Pulmonary artery endothelial cell (primary cell): ENCODE measurements at places on chromosomes 12 and 14. TPM values are rescaled to one million over a fixed set of nuclear protein-coding genes. Genes with fewer than 3 reads are reported as not detected.

The FAM181A gene
- total RNA-seq = not detected in 2 replicates

- no peak for DNase-seq
Measured at GRCh38 chr12:101863981-101864380, 13.4 kb upstream of the DRAM1 start.

- DNase-seq = no peak
Measured at GRCh38 chr12:22981711-22982110, 356.7 kb downstream of the ETNK1 start.

- DNase-seq = no peak
Measured at GRCh38 chr12:121955258-121956237, 37.2 kb downstream of the CFAP251 start.

DNA sequence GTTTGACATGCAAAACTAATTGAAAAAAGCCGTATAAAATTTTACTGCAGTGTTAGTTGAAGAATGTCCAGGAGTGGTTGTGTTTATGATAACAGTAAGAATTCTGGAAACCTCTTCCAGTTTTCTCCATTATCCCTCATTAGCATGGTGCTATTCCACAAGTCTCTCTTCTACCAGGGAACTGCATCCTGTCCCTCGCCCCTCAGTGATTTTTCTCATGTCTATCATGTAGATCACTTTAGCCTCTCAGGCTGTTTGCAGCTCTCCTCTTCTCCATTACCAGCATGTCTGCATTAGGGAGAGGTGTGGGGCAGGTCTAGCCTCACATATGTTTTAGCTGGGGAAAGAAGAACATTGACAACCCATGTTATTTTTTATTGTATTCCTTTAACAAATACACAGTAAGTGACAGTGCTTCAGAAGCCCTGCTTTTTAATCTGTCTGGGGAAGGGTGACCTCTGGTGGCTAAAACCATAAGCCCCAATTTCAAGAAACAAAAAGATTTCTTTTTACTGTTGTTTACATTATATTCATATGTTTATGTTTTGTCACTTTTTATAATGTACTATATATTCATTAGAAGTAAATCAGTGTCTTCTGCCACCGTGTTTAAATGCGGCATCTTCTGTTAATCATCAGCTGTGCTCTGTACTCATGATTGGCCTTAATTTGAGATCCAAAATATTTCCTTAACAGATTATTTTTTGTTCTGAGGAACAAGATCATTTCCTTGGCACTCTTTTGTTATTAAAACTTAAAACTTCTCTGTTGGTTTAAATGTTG lies 70.7 kb downstream of the RASSF8 start:
- no peak for DNase-seq

The USP44 gene
- total RNA-seq = 0.53 and 1.1 TPM in 2 replicates

The PIWIL1 gene
- not detected in 2 replicates for total RNA-seq

GRCh38 chr12:76611533-76611932 lies 52.0 kb upstream of the OSBPL8 start:
- no peak for DNase-seq
